ENCODE measurements at places on chromosomes 5 and 9.

DNA sequence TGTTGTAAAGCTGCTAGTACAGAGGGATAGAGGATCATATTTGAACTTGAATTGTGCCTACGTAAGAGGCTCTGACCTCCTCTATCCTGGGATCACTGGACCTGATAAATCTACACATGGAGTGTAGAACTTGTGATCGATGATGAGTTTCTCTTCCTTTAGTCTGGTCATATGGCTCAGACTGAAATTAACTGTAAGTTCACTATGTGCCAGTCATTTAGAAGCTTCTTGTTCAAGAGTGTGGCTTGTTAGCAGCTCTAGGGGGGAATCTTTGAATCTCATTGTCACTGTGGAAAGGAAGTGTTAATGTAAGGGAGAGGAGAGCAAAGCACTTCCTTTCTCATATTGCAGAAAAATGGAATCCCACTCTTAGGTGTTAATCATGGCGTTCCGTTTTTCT is 12.1 kb downstream of the ZBTB34 start:
- no peak for DNase-seq

GRCh38 chr9:18786196-18786595 is 246.8 kb downstream of the SAXO1 start:
- DNase-seq = no peak

DNA sequence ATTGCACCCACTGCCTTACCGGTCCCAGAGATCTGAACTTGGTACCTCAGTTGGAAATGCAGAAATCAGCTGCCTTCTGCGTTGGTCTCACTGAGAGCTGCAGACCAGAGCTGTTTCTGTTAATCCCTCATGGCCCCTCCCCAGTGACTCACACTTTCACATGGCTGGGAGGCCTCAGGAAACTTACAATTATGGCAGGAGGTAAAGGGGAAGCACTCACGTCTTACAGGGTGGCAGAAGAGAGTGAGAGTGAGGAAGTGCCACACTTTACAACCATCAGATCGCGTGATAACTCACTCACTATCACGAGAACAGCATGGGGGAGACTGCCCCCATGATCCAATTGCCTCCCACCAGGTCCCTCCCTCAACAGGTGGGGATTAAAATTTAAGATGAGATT is 648.5 kb downstream of the MTRR start:
- DNase-seq = no peak

DNA sequence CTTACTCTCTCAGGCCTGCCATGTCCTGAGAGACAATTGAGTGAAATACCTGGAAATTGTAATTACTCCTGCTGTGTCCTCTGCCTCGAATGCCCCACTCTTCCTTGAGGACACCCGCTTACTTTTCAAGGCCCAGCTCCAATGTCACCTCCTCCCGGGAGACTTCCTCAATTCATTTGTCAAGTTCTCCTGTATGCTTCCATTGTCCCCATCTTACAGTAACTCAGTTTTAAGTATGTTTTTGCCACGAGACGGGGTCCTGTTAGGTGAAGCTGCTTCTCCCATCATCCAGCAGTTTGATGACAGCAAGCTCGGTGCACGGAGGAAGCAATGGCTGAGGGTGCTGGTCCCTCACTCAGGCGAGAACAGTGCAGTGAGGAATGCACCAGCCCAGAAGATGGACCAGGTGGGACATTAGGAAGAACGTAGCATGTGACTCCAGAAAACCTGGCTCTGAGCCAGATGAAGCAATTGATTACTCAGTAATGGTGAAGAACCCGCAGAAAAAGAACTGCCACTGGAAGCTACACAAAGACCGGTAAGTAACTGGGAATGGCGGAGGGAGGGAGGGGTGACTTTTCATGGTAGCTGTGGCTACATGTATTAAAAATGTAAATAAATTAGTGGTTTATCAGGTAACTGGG is 274.8 kb downstream of the DENND1A start:
- no peak for DNase-seq

All from activated T-helper 1 cell treated with anti-CD3 and anti-CD28 coated beads, Interleukin-2, amount 50 U/mL, for 16 hours (primary cell).